Epithelial cell of prostate (primary cell): ENCODE measurements at places on chromosomes 12 and 14.
A peak's percentile ranks its signal among the peaks of the same experiment; 100 is the strongest.

DNA sequence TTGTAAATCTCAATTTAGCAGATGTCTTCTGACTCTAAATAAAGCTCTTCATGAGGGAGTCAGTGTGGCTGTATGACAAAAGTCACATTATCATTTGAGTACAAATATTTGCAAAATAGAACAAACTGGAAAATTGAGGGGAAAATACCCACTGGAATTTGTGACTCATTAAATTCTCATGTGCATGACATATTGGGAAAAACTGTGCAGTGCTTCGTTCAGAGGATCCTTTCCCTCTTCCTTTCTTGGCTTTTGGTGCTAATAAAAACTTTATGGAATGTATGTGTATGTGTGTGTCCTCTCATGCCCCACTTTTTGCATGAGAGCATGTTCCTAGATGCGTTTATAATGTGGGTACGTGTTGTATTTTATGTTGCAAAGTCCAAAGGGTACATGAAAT lies 267.8 kb downstream of the KTN1 start:
- no peak for DNase-seq

- no peak for DNase-seq
These were observed 533.7 kb downstream of the RPS29 start for GRCh38 chr14:49052521-49052920.

GRCh38 chr14:55190906-55191202 lies 531 bp downstream of the DLGAP5 start:
- DNase-seq, result no peak

DNA sequence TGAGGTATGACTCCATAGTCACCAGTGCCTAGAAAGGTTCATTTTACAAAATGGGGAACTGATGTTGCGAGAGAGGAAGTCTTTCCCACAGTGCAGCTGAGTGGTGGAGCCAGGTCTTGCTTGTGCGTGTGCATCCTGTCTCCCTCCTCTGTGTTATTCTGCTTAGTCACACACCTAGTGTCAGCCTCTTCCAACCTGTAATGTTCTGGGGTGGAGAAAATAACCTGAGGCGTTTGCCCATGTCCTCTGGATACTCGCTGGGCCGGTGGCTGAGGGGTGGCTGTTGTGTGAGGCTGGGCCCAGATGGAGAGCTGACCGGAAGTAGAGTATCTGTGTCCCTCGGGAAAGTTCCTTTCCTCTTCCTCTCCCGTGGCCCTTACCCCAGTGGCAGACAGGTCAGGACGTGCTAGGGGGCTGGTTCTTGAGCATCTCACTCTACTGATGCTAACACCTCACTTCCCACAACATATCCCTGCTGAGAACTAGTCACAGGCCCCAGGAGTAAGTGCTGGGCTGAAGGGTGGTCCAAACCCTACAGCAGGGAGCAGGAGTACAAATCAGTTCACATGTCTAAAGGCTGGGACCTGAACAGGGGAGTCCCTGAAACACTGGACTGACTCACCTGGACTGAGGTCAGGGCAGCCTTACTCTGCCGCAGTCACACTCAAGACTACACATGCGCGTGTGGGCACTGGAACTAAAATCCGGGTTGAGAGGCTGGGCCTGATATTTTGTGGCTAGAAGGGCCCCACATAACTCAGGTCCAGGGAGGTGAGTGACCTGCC lies 7.0 kb downstream of the MLF2 start:
- DNase-seq, result peak; percentile 51

DNA sequence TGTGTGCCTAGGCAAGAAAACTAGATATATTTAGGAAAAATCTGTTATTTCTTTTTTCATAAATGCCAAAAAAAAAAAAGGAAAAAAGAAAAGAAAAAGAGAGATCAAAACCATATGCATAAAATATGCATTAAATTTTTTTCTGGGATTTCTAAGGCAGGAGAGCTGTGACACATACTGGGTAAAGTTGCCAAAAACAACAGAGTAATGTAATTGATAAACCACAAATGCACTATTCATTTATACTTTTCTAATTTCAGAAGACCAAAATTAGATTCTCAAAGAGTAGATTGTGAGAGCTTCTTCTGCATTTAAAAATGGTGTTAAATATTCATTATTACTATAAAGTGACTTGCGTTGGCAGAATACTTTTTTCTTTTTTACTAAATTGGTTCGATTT lies 673.8 kb upstream of the MGAT4C start:
- DNase-seq, result no peak

GRCh38 chr12:78914859-78915331 lies 50.3 kb downstream of the SYT1 start:
- peak; percentile 6 for DNase-seq

- no peak for DNase-seq
These were observed 67.8 kb downstream of the PELI2 start for GRCh38 chr14:56185992-56186391.

DNA sequence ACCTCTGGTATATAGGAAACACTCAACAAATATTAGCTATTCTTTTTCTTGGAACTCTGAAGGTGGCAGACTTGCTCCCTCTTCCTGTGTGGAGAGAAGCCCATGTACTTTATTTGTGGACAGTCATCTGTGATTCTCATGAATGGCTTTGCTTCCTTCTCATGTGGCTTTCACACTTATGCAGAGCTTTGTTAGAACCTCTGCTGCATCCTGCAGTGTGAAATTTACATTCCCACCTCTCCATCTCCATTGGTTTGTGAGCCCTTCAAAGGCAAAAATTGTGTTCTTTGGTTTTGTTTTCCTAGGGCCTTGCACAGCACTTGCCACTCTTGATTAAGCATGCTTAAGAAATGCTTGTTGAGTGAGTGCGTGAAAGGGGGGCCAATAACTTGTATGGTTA lies 51.9 kb downstream of the BICD1 start:
- DNase-seq, result no peak

GRCh38 chr12:56212361-56212760 lies 9.4 kb downstream of the RNF41 start:
- DNase-seq, result no peak

DNA sequence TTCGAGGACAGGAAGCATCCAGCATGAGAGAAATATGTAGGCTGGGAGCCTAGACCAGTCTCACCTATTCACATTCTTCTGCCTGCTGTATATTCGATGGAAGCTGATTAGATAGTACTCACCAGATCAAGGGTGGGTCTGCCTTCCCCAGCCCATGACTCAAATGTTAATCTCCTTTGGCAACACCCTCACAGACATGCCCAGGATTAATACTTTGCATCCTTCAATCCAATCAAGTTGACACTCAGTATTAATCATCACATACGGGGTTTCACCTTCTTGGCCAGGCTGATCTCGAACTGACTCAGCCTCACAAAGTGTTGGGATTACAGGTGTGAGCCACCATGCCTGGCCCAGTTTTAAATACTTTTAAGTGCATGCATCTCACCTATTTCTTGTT lies 30.5 kb upstream of the SLC10A1 start:
- peak; percentile 79 for DNase-seq

- DNase-seq, result no peak
These were observed at the start of gene ALDH1L2 for GRCh38 chr12:105084251-105085250. ALDH1L2 (minus strand) TSS chr12:105084458; CDS start chr12:105084436, 22 bp downstream.

- DNase-seq, result no peak
These were observed 110.1 kb downstream of the EGLN3 start for GRCh38 chr14:33840797-33841196.

DNA sequence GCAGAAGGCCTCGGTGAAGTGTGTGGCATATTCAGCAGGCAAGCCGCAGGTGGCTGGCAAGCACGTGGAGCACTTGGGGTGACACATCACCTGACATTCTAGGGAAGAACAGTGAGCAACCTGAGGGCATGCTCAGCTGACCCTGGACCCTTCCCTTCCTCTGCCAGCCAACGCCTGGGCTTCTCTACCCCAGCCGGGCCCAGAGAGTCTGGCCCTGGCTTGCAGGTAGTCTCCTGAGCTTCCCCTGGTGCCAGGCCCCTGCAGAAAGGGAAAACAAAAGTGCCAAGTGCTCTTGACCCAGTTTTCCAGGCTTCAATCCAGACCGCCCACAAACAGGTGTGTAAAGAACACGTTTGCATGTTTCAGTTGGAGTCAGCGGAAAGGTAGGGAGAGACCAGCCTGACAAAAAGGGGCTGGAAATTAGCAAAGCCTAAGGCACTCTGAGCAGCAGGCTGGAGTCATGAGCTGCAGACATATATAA lies 45.7 kb downstream of the PRKAB1 start:
- DNase-seq, result no peak

GRCh38 chr12:47078733-47079467 lies 521 bp upstream of the PCED1B start:
- no peak for DNase-seq

- no peak for DNase-seq
These were observed 31.4 kb downstream of the P2RX4 start for GRCh38 chr12:121241156-121241970.

- peak; percentile 49 for DNase-seq
These were observed 105.9 kb upstream of the BCAT1 start for GRCh38 chr12:25054783-25055144.

- no peak for DNase-seq
These were observed 28.7 kb downstream of the WNT5B start for GRCh38 chr12:1657688-1658087.

DNA sequence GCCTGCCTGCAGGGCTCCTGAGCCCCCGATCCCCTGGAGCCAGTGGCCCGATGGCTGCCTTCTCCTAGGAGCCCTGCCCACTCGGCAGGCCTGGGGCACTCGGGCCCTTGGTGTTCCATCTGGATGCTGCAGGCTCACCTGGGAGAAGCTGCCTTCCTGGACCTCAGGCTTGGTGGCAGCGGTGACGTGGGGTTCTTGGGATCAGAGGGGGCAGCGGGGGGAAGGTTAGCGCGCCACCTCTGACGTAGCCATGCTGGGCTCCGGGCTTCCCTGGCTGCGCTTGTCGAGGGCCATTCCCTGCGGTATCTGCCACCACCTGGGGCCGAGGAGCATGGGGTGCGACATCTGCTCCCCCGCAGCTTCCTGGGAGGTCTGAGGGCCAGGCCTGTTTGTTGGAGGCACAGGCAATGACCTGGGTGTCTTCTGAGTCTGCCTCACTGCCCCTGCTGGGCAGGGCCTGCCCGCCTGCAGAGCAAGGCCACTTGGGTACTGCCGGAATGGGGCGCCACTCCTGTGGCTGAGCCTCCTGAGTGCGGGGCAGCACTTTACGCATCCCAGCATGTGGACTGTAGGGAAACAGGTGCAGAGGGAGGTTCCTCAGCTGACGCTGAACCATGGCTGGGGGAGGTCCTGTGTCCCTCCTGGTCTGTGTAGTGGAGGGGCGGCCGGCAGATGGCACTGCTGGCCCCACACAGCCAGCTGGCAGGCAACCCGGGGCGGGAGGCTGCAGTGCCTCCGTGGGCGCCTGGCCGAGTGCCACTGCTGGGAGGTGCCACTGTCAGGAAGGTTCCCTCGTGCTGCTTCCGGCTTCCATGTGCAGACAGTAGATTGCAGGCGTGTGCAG lies 20.3 kb downstream of the MTA1 start:
- no peak for DNase-seq

DNA sequence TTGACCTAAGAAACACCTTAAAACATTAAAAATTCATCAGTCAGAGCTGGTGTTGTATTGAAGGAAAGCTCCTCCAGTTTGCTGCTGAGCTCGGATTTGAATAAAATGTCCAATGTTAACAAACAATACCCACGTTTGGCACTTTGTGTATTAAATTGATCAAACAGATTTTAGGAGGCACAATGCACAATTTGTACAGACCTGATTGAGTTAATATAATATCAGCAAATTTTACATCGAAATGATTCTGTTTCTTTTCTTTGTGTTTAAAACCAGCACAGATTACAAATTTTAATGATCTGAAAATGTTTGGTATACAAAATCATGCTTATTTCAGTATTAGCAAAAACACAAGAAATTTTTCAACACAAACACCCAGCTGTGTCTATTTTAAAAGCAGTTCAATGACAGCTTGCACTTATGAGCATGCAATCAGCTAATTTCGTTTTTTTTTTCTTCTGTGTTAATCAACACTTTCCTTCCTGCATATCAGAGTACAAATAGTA lies 2.8 kb upstream of the FOXG1 start:
- no peak for DNase-seq

DNA sequence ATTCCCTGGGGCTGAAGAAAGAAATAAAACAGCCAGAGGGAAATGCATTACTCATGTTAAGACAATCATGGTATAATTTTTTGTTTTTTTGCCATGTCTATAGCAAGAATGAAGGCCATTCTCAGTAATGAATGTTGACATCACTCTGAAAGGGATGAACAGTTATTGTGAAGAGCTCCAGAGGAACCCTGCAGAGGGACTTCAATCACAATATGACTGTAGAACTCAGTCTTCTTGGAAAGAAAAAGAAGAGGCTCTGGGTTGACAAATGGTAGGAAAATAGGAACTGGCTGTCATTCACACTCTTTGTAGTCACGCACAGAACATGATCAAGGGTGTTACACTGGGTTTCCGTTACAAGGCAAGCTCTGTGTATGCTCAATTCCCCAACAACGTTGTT lies 73.8 kb upstream of the DACT1 start:
- DNase-seq, result no peak

GRCh38 chr12:132393245-132393795 lies 63.9 kb upstream of the GALNT9 start:
- DNase-seq, result no peak

GRCh38 chr14:50926851-50927386 lies 17.4 kb downstream of the PYGL start:
- no peak for DNase-seq

GRCh38 chr14:88488081-88488480 lies 66.7 kb downstream of the PTPN21 start:
- peak; percentile 36 for DNase-seq

DNA sequence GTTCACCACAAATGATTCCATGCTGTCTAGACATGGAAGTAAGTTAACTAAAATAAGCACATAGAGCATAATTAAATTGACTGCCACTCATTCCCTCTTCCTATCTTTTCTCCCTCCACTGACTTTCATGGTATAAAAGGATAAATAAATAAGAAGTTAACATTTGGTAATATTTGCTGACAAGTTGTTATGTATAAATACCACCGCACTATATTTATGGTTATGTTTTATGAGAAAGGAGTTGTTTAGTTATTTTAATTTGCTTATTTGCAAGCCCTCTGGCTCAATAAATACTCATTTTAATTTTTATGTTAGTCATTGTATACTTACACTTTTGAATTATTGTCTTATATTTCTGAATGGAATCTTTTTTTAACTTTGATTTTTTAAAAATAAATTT lies 113.5 kb downstream of the MIPOL1 start:
- no peak for DNase-seq

GRCh38 chr14:75519394-75519793 lies 2.9 kb upstream of the BATF start:
- no peak for DNase-seq

DNA sequence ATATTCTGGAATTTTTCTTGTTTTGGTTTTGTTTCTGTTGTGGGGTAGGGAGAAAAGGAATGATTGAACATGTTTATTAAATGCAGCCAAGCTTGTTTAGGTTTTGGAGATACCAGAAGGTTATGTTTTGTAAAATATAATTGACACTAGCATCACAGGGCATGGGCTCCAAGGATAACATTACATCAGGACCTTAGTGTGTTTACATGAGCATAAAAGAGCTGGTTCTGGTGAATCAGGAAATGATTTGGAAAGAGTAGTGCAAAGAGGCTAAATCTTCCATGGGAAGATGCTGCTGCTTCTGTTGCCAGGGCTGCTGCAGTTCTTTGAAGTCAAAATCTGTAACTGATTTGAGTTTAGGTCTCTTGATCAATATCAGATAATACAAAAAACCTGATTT lies 118.7 kb downstream of the ETNK1 start:
- no peak for DNase-seq
